ENCODE measurements at places on chromosomes 16 and 17. TPM values are rescaled to one million over a fixed set of nuclear protein-coding genes. Genes with fewer than 3 reads are reported as not detected.
A peak's percentile ranks its signal among the peaks of the same experiment; 100 is the strongest.

DNA sequence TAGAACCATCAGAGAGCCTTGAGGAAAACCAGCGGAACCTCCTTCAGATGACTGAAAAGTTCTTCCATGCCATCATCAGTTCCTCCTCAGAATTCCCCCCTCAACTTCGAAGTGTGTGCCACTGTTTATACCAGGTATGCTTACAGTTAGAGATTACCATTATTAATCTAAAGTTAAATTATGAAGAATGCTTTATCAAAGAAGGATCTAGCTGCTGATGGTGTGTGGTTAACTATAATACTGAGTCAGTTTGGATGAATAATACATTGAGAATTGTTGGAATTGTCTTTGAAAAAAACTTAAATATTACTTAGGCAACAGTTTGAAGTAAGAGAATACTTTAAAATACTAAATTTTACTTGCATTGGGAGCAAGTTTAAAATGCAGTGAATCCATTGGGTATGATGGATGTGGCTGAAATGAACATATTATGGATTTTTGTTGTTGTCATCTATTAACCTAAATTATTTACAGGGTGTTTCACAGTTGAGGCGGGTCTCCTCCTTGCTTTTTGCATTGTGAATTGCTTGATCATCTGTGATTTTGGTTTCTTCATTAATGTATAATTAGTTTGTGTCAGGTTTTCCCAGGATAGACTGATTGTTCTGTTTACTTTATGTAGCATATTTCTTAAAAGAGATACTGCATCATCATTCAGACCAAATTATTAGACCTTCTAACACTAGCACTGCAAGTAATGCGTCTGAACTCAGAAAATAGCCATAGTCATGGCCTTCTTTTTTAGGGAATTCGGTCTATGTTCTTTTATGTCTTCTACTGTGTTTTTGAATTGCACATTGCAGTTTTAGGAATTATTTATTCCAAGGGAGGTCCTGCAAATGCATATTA is 47.8 kb downstream of the OMG start:
- no peak for DNase-seq

- no peak for DNase-seq
These were observed 6.1 kb downstream of the GOT2 start for GRCh38 chr16:58727796-58728568.

DNA sequence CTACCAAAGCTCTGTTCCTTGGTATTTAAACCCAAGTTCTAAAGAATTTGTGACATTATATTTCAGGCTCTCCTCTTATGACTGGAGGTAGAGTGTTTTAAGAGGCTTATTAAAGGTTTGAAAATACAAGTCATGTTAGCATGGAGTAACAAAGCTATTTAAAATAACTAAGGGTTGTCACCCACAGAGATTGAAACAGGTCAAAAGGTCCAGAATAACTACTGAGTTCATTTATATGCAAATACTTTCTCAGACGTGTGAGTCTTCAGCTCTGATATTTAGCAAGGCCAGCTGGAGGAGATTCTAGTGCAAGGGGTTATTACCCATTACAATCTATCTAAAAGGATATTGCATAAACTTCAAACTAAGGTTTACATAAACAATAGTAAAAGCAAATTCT is 1538.8 kb upstream of the CDH8 start:
- DNase-seq, result no peak

DNA sequence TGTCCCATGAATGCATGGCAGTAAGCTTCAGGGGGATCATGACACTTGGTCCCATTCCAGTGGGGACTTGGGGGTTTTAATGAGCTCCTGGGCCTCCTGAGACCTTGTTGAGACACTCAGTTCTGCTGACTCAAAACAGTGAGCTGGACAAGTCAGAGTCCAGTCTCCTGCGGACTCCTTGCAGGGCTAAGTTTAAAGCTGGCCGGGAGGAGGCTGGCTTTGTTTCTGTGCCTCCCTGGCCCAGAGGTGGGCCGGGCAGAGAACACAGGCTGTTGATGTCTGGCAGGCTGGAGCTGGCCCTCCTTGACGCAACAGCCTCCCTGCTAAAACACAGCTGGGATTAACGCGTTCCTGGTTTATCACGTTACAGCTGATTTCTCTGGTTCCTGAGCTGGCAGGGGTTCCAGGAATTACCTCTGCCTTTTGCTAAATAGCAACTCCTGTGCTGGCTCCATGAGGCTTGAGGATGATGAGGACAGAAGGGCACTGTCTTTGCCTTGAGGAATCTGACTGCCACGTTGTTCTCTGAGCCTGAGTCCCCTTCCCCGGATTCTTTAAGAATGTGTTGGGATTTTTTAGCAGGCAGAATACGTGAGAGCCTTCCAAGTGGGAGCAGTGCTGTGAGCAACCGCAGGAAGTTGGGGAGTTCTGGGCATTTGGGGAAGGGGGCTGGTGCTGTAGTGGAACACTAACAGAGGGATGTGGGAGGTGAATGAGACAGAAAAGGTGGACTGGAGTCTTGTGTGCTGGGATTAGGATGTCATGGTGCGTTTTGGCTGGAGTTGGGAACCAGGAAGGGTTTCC is 2.0 kb downstream of the GPT2 start:
- DNase-seq, result peak; percentile 47

DNA sequence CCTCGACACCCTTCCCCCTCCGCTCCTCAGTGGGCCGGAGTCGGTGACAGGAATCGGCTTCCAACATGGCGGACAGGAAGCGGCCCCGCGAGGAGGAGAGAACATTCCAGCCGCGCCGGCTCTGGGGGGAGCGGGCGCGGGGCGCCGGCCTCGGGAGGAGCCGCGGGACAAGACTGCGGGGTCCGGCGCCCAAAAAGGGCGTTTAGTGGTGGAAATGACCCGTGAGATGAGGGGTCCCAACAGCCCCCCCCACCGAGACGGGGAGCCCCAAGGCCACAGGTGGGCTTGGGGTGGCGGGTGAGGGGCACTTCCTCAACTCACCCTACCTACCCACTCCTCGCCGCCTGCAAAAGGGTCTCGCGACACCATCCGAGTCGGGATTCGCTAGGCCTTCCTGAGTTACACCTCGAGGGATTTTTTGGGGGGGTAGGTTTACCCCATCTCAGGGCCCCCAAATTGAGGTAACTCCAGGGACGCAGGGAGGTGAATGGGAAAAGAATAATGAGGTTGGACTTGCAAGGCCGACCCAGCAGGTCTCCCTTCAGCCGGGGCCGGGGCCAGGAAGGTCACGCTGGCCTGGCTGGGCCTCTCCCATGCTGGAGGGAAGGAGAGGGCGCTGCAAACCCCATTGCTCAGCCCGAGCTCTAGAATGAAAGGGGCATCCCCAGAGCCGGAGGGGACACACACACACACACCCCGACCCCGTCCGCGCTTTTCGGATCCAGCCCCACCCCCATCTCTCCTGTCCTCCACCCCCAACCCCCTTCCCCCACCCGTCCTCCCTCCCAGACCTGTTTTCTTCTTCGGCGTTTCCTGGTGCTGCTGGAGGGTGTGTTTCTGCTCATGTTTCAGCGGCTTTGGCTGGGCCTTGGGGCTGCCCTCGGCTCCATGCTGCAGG is 707 bp downstream of the NUFIP2 start:
- peak; percentile 78 for DNase-seq

- no peak for DNase-seq
These were observed 36.7 kb downstream of the ARHGAP17 start for GRCh38 chr16:24978370-24978914.

Gene OR4D1
- not detected for total RNA-seq

Gene CEMP1
- total RNA-seq, result not detected

Gene RCVRN
- 0.47 TPM for total RNA-seq

Gene MAPT
- total RNA-seq, result 24.0 TPM
